ENCODE measurements at places on chromosomes 12 and 14.
A peak's percentile ranks its signal among the peaks of the same experiment; 100 is the strongest.

GRCh38 chr14:89773644-89774316 is 180.8 kb downstream of the EFCAB11 start:
- DNase-seq = peak; percentile 22

GRCh38 chr12:103114296-103115055 is 157.0 kb downstream of the ASCL1 start:
- DNase-seq = no peak

- no peak for DNase-seq
Observed at GRCh38 chr12:70196811-70197281, 46.4 kb upstream of the CNOT2 start.

DNA sequence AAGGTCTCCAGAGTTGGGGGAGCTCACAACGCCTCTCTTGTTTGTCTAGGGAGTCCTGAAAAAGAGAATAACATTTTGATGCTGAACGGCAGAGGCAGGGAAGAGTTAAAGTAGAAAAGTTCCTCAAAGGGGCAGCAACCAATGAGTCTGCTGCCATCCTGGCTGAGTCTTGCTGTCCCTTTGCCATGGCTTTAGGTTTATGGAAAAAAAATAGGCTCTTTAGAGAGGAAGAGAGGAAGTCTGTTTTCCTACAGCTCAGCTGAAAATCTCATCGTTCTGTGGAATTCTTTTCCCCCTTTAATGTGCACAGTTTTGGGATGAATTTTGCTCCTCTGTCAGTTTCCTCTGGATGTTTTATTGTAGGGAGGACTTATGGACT is 314.8 kb upstream of the TBX3 start:
- no peak for DNase-seq

- no peak for DNase-seq
Observed at GRCh38 chr12:23473071-23473470, 476.4 kb downstream of the SOX5 start.

DNA sequence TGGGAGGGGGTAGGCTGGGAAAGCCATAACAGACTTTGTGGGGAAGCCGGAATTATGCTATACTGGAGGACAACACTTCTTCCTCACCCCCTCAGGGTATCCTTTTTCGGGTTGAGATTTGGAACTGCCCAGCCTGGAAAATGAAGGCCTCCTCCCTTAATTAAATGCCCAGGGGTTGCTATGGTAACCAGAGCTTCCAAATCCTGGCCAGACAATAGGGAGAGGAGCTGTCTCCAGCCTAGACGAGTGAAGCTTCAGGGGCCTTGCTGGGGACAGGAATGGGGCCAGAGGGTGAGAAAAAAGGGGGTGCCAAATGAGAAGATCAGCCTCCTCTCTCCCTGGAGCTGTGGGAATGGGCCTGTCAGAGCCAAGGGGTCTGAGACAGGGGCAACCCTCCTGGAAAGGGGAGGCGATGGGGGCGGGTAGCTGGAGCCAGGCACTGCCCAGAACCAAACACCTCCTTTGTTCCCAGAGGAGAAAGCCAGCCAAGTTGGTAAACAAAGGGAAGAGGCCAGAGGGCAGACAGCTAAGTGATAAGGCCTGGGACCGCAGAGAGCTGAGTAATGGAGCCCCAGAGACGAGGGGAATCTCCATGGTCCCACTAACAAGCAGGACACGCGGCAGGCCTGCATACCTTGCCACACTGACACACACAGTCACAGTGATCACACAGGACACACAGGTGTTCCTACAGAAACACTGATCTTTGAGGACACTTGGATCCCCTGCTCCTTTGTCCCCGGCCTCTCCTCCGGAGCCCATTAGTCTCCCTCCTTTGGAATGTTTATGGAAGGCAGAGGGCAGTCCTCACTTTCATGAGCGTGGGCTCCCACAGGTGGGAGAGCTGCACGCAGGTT is 17.9 kb upstream of the RND1 start:
- no peak for DNase-seq

DNA sequence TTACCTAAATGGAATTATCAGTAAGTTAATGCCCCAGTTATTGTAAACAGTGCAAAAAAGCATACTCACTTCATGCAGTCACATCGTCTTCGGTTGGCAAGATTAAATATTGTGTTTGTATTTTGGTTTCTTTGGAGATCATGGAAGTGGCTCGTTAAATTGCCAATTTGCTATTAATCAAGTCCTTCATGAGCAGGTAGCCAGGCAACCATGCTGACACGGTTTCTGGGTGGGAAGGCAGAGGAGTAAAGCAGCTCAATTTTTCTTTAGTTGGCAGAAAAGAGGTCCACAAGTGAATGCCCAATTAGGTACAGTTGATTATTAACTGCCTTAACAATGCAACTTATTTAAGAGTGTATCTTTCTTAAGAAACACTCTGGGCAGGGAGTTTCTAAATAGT is 43.9 kb downstream of the PPP4R3A start:
- DNase-seq = no peak

DNA sequence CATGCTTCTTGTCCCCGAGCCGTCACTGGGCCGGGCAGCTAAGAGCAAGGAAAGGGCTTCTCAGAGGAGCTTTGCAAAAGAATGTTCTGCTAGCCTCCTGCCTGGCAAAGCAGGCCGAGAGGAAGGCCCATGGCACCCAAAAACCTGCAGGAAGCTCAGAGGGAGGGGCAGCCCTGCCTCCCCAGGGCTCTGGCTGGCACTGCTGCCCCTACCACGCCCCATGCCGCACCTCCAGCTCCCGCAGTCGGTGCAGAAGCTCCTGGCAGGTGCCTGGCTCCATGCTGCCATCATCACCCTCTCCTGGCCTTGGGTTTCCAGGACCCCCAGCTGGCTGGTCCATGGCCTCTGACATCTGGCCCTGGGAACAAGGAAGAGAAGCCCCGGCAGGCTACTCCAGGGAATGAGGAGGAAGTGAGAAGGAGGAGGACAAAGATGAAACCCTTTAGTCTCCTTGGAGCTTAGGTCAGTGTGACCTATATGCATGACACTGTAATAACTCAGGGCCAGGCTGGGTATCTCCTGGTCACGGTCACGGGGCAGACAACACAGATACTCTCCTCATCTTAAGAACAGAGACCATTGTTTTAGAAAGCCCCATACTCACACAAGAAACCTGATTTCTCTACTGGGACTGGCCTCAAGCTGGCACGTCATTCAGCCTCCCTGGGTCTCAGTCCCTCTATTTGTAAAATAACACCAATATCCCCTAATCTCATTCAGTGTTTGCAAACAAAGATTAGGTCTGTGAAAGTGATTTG is 24.3 kb downstream of the NCKAP5L start:
- DNase-seq = no peak

- DNase-seq = no peak
Observed at GRCh38 chr12:30440826-30441602, 254.7 kb downstream of the IPO8 start.

- DNase-seq = no peak
Observed at GRCh38 chr12:11771356-11771755, 121.9 kb downstream of the ETV6 start.

GRCh38 chr14:55180006-55180405 is 11.4 kb downstream of the DLGAP5 start:
- DNase-seq = no peak

- DNase-seq = no peak
Observed at GRCh38 chr14:98028162-98028561, 1231.0 kb downstream of the VRK1 start.

DNA sequence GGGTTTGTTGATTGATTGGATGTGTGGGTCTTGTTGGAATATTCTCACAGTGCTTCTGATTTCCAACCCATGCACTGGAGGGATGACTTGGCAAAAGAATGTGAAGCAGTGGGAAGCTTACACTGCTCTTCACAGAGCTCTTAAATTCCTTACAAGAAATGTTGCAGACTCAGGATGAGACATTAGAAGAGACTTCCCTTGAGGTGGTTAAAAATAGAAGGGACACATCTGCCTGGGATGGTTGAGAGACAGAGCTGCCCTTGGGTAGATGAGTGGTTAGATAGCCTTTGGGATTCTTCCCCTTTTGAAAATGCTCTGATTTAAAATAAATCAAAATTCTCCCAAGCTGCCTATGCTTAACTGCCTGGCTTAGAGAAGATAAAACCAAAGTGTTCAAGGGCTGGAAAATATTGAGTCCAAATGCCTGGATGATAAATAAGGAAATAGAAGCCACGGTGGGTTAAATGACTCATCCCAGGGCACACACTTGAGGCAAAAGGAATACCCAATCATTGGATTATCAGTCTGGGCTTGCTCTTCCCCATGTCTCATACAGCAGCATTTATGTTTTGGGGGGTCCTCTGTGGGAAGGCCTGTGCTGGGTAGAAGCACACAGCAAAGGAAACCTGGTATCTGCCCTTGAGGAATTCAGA is 264.3 kb downstream of the AKAP6 start:
- DNase-seq = no peak

DNA sequence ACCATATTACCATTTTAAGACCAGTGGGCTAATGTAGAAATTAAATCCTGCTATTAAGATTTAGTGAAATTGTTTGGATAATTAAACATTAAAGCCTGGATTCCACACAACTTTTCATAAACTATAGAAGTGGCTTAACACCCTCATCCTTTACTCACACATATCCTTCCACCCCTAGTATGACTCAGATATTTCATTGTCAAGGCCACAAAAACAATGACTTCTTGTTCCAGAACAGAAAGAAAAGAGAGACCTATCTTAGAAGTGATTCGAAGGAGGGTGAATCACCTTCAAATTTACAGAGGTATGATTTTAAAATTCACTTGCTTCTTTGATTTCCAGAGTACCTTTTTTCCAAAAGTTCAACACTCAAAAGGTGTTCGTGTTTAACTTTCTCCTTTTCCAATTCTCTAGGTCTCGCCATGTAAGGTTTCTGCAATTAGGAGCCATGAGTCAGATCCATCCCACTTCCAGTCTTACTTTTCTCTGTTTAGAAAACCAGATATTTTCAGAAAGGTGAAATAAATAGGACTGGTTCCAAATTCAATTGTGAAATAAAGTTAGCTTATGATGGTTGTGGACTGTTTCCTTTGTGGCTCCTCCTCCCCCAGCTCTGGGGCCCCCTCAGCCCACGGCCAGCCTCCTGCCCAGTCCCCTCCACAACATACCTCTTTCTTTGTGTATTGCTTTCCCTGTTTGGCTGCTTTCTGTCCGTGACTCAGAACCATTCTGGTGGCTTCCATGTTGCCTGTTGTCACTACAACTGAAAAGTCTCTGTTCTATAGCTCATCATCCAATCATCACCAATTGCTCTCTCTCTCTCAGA is 24.6 kb upstream of the MGP start:
- DNase-seq = no peak

DNA sequence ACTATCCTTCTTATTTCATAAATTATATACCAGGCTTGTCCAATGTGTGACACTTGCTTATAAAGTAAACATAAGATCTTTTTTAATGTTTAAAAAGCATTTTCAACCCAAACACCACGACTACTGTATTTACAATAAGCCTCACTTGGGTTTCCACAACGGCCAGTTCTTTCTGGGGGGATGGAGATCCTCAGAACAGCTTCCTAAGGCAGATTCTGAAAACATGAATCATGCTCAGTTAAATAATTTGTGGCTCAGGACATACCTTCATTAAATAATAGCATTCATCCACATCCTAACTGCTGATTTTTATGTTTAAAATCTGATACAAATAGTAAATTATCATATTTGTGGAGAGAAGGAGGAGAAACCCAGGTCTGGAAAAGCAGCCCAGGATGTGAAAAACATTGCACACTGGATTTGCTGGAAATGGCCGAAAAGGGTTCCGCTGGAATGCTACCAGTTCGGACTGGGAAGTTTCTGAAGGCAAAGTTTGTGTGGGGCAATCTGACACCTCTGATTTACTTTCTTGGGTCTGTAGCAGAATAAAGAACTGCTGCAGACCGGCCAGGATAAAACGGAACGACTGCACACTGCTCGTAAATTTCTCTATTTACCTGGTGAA is 597 bp downstream of the GLT8D2 start:
- no peak for DNase-seq

DNA sequence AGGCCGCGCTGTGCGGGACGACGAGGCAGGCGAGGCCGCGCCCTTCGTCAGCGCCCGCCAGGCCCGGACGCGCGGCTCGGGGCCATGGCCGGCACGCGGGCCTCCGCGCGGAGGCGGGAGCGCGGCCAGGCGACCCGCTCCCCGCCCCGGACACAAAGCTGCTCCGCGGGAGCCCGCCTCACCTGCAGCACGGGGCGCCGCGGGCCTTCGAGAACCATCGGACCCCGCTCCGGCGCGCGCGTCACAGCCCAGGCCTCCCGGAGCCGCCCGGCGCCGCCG is 342 bp downstream of the DICER1 start:
- DNase-seq = no peak

GRCh38 chr12:79069009-79069408 is 204.4 kb downstream of the SYT1 start:
- no peak for DNase-seq

DNA sequence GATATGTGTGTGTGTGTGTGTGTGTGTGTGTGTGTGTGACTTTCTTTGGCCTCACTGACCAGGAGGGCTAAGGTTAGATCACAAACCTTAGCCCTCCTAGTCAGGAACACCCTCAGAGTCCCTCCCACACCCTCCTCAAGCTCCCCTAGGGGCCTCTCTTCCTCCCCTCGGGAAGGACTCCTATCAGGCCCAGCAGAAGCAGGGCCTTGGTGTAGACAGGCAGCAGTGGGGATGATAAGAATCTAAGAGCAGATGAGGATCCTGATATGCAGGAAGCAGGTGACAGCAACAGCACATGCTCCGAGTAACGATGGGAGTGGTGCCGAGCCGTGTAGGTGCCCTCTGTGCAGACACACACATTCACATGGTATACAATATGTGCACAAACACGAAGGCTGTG is 20.7 kb downstream of the PLEK2 start:
- DNase-seq = no peak

GRCh38 chr14:67050896-67051295 is 138.3 kb upstream of the GARIN2 start:
- no peak for DNase-seq

DNA sequence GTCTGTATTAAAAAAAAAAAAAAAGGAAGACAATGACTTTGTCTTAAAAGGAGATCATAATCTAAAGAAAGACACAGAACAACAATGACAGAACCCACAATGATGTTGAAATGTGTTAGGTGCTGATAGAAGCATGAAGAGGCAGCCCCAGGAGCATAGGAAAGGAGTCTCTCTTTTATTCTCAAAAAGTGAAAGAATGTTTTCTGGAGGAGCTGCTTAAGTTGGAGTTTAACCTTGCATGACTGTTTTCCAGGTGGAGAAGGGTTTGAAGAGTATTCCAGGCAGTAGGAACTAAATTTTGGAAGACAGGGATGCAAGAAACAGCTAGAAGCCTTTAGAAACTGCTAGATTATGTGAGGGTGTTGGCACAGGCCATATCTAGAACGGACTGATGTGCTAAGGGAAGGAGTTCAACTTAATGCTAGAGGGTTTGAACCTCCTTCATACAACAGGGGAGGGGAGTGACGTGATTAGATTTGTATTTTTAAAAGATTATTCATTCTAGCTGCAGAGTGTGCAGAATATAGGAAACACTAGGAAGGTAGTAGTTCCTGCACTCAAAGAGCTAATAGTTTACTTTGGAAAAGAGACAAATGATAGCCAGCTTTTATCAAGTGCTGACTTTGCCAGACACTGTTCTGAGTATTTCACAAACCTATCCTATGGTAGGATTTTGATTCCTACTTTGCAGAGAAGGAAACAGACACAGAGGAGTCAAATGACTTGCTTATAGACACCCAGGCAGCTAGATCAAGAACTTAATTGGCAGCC is 4.6 kb upstream of the RPL6 start:
- no peak for DNase-seq

- no peak for DNase-seq
Observed at GRCh38 chr14:69363055-69363454, 35.0 kb downstream of the ERH start.

- DNase-seq = no peak
Observed at GRCh38 chr12:7645395-7646177, 20.1 kb downstream of the APOBEC1 start.
